Uterine smooth muscle cell (primary cell): ENCODE measurements at places on chromosomes 2 and 18. TPM values are rescaled to one million over a fixed set of nuclear protein-coding genes. Genes with fewer than 3 reads are reported as not detected.

SLC11A1 gene
- total RNA-seq, result 0.11 and 0.25 TPM in 2 replicates

COMMD1 gene
- 42.8 and 44.5 TPM in 2 replicates for total RNA-seq

UCN gene
- 0.22 and 1.00 TPM in 2 replicates for total RNA-seq

GALNT13 gene
- total RNA-seq, result 0.87 and 2.2 TPM in 2 replicates

TPO gene
- under 0.01 TPM in 1 of 2 replicates, not detected in the other for total RNA-seq

ATL2 gene
- total RNA-seq, result 112 and 161 TPM in 2 replicates

DNAJC5G gene
- not detected in 2 replicates for total RNA-seq

ANKRD30B gene
- total RNA-seq, result 0.12 and 0.55 TPM in 2 replicates

VWA3B gene
- total RNA-seq, result not detected in 2 replicates

G6PC2 gene
- total RNA-seq, result not detected in 2 replicates

SCN2A gene
- 4.1 and 6.4 TPM in 2 replicates for total RNA-seq
